HFFc6 (cell line): ENCODE measurements at places on chromosomes 4 and X. TPM values are rescaled to one million over a fixed set of nuclear protein-coding genes. Genes with fewer than 3 reads are reported as not detected.

DNA sequence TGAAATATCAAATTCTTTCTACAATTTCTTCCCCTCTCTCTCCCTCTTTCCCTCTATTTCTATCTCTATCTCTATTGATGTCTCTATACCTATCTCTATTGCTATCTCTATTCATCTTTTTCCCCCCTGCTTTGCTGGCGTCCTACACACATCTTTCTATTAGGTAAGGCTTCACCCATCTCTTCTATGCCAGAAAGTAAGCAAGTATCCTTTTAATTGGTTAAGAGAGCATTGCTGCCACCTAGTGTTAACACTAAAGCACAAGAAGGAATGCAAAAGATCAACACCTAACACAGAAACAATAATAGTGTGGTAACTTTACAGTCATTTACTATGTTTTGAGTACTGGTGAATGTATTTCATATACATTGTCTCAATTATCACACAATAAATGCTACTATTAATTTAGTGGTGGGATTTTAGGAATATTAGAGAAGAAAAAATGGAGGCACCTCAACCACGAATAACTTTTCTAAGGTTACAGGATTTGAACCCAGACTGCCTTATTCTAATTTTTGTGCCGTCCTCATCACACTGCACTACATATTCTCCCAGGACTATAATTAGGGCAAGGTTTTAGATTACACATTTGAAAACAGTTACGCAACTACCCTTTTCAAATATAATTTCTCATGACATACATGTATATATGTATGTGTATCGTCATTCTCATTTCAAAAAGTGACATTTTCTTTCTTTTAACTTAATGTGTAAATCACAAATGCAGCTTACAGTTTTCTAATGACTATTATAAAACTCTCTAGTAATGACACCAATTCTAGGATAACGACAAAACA is 3.7 kb upstream of the C4orf36 start:
- peak; percentile 80 for DNase-seq

The EDA gene
- 0.10 to 0.12 TPM (median 0.12 TPM) in 3 replicates for total RNA-seq

The MTNR1A gene
- not detected in 3 replicates for total RNA-seq

- DNase-seq, result no peak
Measured at GRCh38 chr4:100372432-100372831, 145.4 kb downstream of the EMCN start.

- DNase-seq, result no peak
Measured at GRCh38 chr4:3082925-3083515, 8.5 kb downstream of the HTT start.

The PPP2R2C gene
- total RNA-seq, result not detected in 3 replicates

- peak; percentile 33 for DNase-seq
Measured at GRCh38 chrX:2502668-2503519, 2.1 kb upstream of the DHRSX start.

The GLRA3 gene
- total RNA-seq, result not detected in 3 replicates

The AKAP4 gene
- total RNA-seq, result not detected in 3 replicates

DNA sequence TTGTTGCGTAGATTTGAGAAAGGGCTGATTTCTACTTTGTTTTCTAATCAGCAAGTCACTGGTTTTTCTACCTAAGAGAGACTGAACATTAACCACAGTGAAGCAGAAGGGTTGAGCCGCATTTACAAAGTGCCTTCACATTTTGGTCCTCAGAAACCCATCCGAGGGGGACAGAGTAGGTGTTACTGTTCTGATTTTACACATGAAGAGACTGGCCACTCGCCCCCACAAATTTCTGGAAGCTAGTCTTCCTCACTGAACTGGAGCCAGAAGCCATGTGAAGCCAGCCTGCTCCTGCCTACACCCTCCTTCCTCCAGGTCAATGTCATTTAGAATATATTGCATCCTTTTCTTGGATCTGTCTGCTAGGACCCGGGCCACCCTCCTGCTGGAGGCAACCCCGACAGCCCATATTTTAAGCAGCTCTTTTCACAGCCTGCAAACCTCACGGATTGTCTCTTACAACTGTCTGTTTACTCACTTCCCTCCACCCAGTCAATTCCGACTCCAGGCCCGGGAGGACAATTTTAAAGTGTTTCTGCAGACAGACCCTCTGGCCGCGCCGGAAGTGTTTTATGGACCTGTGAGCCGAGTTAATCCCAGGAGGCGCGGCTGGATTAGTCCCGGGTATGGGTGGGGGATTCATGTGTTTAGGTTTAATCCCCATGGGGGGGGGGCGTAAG is 73.2 kb upstream of the BCOR start:
- no peak for DNase-seq

- DNase-seq, result no peak
Measured at GRCh38 chrX:131837325-131837724, 185.8 kb upstream of the STK26 start.

DNA sequence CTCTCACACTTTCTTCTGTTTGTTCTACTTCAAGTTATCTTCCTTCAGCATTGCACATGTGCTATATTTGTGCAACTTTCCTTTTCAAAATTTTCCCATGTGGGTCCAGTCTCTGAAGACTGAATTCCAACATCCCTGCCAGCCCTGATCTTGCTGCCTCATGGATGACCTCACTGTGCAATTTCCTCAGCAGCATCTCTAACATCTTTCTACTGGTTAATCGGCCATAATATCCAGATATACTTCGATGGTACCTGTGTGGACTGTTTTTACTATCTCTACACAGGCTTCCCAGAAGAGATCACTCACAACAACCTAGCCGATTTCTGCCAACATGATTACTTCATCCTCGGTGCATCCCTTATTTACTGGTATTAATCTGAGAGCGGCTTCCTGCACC is 41.5 kb downstream of the GPM6A start:
- no peak for DNase-seq
